Activated CD4-positive, alpha-beta T cell treated with anti-CD3 and anti-CD28 coated beads, Interleukin-2, amount 50 U/mL, for 24 hours (primary cell): ENCODE measurements at places on chromosomes 5 and 9.
A peak's percentile ranks its signal among the peaks of the same experiment; 100 is the strongest.

- DNase-seq: no peak
These were observed 121.7 kb downstream of the FOCAD start for GRCh38 chr9:20805766-20806165.

DNA sequence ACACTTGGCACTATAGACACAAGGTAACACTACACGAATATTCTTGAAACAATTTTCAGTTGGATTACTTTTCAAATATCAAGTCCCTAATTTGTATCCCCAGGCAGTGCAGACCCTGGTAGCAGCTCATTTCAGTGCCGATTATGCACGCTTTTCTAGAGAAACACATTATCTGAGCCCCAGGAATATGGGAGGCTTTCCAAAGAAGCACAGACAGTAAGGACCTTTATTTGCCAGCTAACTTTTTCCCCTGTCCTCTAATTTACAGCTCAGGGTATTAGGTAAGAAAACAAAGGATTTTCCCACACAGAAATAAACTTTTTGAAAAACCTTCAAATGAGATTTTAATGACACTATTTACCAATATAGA lies 852.3 kb upstream of the DMAC1 start:
- DNase-seq: no peak

DNA sequence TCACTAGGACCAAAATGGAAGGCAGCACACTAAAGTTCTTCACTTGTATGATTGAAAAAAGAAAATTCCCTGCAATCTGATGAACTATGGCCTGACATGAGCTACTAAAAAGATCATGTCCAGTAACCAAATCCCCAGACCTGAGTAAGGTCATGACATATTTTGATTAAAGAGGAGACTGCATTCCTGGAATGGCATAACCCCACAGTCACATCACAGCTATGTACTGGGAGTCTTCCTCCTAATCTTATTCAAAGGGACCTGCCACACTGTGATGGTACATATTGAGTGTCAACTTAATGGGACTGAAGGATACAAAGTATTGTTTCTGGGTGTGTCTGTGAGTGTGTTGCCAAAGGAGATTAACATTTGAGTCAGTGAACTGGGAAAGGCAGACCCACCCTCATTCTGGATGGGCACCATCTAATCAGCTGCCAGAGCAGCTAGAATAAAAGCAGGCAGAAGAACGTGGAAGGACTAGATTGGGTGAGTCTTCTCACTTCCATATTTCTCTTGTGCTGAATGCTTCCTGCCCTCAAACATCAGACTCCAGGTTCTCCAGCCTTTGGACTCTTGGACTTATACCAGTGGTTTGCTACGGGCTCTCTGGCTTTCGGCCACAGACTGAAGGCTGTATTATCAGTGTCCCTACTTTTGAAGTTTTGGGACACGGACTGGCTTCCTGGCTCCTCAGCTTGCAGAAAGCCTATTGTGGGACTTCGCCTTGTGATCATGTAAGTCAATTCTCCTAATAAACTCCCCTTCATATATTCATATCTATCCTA lies 345.0 kb downstream of the TMEM38B start:
- no peak for DNase-seq

- DNase-seq: no peak
These were observed 216.7 kb downstream of the SMARCA2 start for GRCh38 chr9:2231829-2232228.

DNA sequence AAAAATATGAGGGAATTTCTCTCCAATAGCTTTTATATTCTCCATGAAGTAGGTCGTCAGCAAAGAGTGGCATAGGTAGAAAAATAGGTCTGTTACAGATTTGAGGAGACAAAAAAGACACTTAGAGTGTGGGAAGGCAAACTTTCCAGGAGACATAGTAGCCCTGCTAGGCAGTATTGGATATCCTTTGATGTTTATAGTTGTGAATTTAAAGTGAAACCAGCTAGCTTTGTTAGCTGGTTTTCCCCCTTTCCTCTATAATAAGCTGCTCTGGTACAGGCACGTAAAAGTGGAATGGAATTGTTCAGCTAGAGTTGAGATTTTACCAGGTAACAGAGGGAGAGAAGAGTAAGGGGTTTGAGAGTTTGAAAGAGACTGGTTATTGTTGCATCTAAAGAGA lies 17.1 kb upstream of the APC start:
- no peak for DNase-seq

- DNase-seq: no peak
These were observed 15.4 kb upstream of the PLEKHG4B start for GRCh38 chr5:76358-77169.

DNA sequence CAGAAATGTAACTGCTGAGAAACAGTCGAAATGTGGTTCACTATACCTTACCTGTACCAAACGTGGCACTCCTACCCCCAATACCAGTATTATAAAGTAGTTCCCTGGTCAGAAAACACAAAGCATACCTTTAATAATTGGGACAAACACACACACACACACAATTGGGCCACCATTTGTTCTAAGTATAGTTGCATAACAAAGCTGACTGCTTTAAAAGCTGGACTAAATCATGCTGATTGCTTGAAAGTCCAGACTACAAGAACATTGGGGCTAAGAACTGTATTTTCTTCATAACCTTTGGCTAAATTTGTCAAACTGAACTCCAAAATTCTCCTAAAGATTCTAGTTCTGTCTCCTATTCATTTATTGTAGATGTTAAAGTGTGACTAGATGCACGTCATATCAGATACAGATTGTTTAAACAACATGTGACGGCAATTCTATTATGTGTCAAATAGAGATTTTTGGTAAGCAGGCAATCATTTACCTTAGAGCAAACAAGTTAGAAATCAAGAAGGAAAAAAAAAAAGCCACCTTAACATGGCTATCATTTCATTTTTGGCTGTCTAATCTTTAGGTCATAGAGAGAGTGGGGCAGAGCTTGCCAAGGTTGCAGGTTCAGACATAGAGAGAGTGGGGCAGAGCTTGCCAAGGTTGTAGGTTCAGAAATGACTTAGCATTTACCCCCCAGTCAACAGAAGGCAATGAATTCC lies 265.1 kb downstream of the ARL15 start:
- no peak for DNase-seq

DNA sequence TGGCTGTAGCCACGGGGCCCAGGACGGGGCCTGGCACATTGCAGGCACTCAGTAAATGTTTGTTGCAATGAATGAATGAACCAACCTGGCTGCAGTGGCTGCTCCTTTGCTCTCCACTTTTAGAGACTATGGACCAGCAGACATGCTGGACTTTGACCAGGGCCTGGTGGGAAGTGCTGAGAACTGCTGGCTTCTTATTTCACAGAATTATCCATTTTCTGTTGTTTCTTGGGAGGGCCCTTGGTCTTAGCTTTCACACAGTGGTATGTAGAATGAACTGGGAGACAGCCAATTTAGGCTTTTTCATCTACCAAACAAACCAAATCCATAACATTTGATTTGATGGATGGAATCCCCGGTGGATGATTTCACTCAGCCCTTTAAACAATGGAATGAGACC lies 78.0 kb upstream of the LHFPL2 start:
- DNase-seq: no peak

- no peak for DNase-seq
These were observed 4.0 kb downstream of the IL13 start for GRCh38 chr5:132662004-132662401.

DNA sequence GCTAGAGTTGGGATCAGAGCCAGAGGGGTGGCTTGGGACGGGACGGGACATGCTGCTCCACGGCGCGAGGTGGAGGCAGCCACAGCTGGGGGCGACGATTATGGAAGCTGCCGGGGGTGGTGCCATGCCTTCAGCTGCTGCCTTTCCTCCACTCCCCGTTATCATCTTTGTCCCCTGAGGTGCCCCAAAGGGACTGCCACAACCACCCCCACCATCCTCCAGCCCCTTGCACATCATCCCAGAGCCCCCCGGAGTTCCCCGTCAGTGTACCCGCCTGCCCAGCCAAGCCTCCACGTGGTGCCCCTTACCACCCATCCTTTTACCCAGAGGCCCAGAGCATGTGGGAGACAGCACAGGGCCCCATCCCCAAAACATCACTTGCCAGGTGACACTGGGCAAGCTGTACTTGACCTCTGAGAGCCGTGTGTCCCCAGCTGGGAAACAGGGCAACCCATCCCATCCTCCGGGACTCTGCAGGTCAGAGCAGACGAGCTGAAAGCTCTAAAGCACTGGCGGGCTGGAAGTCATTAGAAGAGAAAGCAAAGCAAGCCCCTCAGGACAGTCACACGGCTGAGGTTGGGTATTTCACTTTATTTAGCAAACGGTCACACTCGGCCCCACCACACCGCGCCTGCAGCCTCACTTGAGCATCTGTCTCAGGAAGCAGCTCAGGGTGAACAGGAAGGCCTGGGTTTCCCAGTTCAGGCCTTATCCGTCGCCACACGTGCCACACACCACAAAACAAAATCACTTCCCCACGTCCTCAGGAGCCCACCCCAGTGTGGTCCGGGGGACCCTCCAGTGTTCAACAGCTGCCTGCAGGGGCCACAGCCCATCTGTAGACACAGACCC lies 19.5 kb upstream of the MXD3 start:
- DNase-seq: no peak

DNA sequence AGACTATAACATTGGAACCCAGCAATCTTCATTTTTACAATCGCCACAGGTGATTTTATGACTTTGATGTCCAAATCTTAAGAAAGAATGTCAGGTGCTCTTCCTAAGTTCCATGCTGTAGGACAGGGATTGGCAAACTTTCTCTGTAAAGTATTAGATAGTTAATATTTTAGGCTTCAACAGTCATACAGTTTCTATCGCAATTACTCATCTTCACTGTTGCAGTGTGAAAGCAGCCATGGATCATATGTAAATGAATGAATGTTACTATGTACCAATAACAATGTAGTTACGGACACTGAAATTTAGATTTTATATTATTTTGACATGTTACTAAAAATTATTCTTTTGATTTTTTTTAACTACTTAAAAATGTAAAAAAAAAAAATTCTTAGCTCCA lies 169.7 kb downstream of the DTWD2 start:
- DNase-seq: no peak

GRCh38 chr9:95103871-95104580 lies 213.5 kb downstream of the FANCC start:
- no peak for DNase-seq

GRCh38 chr9:106738109-106738508 lies 124.9 kb upstream of the ZNF462 start:
- DNase-seq: no peak

GRCh38 chr9:69623276-69623675 lies 48.9 kb downstream of the APBA1 start:
- DNase-seq: no peak

GRCh38 chr5:1294835-1295649 lies at the start of gene TERT:
Gene TERT (minus strand): TSS chr5:1295068. CDS start chr5:1294989, 79 bp downstream.
- peak; percentile 71 for DNase-seq

DNA sequence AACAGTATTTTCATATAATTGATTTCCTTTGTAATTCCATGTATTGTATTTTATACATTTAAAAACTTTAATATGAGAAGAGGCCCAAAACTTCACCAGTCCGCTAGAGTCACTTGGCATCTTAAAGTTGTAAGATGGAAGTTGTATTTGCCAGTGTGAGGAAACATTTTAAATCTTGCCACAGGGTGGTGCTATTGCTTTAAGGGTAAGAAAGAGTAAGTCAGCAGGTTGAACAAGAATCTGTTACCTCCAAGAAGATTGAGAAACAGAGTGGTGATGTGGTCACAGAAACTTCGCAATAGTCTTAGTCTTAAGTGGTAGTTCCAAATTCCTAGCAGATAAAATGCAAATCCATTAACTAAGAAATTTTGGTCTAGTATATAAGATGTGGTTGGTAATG lies 39.8 kb upstream of the RANBP6 start:
- peak; percentile 45 for DNase-seq

- DNase-seq: no peak
These were observed 91.3 kb upstream of the ADAMTS2 start for GRCh38 chr5:179436321-179437122.

DNA sequence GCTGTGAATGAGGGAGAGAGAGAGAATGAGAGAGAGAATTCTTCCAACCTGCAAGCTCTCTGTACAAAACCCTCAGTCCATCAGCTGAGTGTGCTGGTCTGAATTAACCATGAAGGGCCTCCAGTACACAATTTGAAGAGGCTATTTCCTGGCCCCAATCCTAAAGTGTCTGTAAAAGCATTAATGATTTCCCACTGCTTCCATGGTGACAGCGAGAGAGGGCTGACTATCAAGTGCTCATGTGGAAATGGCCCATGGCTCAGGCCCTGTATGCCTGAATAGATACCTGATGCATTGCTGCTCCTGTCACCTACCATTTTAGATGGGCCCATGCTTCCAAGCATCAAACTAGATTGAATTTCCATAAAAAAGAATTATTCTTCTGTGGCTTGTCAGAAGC lies 592.4 kb downstream of the KIF4B start:
- DNase-seq: no peak

- DNase-seq: no peak
These were observed 154.0 kb downstream of the WDR70 start for GRCh38 chr5:37532976-37533740.
